Hindlimb muscle (tissue), 1 donor: ENCODE measurements at places on chromosomes 12 and 14. TPM values are rescaled to one million over a fixed set of nuclear protein-coding genes. Genes with fewer than 3 reads are reported as not detected.

GRCh38 chr14:25552826-25553225, 502.9 kb upstream of the STXBP6 start:
- DNase-seq = no peak

- DNase-seq = no peak
Measured at GRCh38 chr12:119748497-119748896, 80.6 kb downstream of the PRKAB1 start.

GRCh38 chr12:124703856-124704255, 136.4 kb upstream of the NCOR2 start:
- no peak for DNase-seq

Gene KRT81
- polyA plus RNA-seq = 0.14 TPM

DNA sequence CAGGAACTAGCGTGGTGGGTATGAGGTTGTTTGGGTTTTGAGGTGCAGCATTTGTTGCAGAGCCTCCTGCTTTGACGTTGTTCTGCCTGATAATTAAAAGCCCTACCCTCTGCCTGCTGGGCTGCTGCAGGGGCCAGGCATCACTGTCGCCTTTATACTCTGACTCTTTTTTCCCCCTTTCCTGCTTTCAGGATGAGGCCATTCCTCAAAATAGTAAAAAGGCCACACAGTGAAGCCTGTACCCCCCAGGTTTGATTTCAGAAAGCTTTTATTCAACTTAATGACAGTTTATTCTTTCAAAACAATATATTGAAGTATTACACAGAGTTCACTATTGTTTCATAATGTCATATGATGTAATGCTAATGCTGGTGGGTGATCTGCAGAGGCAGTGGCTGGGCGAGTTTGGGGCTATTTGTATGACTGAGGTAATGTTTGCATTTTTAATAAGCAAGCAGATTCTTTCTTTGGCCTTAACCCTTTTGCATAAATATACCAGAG, 9.1 kb downstream of the BORCS5 start:
- no peak for DNase-seq

GRCh38 chr12:52874573-52875435, 26.0 kb upstream of the KRT78 start:
- DNase-seq = no peak

GRCh38 chr12:10982244-10982643, 4.5 kb downstream of the TAS2R50 start:
- no peak for DNase-seq

- DNase-seq = peak; percentile 26
Measured at GRCh38 chr14:21382886-21383847, 652 bp downstream of the SUPT16H start.

DNA sequence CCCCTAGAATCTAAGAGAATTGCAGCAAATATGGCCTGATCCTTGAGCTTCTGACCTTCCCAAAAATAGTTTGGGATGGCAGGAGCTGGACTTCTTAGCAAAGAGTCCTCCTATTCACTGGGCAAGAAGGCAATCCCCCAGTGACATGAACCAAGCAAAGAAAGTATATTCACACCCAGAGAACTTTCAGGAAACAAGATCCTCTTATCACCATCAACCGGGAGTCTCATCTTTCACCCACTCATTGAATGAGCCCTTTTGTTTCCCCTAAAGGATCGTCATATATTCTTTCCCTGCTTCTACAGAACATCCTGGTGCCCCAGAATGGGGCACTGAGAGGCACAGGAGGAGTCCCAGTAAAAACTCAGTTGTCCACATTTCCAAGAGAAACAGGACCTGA, 19.7 kb downstream of the SPTB start:
- no peak for DNase-seq

Gene CNTN1
- 28.7 TPM for polyA plus RNA-seq

- no peak for DNase-seq
Measured at GRCh38 chr12:75816897-75817296, 214.7 kb downstream of the PHLDA1 start.

DNA sequence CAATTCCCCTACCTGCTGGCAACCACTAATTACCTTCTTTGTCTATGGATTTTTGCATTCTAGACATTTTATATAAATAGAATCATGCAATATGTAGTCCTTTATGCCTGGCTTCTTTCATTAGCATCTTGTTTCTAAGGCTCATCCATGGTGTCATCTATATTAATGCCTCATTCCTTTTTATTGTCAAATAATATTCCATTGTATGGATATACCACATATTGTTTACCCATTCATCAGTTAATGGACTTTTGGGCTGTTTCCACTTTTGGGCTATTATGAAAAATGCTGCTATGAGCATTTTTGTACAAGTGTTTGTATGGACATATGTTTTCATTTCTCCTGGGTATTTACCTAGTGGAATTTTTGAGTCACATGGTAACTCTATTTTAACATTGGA, 18.0 kb downstream of the CYP46A1 start:
- DNase-seq = no peak
